ENCODE measurements at places on chromosomes 7 and 10.

DNA sequence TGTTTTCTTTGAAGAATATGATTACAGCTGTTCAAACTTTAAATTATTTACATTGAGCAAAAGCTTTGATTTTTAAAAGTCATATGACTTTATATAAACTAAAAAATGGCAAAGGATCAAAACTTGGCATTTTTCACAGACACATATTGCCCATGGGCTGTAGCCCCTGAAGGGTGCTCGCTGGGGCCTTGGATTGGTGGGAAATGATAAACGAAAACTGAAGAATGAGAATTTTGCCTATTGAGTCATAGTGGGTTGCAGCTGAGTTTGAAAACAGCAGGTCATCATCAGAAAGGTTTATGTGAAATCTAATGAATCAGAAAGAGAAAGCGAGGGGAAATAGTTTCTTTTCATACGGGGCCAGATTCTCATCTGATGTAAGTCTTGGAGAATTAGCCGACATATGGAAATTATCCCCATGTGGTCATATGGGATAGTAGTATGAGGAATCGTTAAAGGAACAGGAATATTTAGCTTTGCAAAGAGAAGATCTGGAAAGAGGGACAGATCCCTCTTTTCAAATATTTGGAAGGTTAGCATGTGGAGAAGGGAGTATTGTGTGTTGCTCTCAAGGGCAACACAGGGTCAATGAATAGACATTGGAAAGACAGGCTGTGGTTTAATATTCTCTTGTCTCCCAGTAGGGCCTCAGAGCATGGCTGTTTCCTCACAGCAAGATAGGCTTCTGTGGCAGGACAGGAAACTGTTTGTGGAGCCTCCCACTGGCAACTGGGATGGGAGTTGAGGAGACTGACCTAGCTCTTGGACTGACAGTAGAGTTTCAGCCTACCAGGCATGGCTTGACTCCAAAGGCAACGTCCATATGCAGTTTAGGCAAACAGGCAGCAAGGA is 119.0 kb downstream of the FZD1 start:
- DNase-seq, result no peak

DNA sequence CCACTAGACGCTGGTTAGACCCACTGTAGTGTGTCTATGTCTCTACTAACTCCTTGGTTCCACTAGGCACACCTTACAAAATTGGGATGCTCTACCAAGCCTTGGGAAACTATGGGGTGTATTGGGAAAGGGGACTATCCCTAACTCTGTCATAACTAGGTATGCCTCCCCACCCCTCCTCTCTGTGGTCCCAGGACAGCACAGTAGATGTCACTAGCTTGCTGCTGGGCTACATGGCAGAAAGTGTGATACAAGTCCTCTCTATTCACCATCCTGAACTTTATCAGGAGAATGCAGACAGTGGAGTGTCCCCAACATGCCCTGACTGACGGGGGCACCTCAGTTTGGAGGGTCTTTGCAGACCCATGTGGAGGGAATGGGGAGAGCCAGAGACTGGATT is 30.3 kb upstream of the TMEM273 start:
- no peak for DNase-seq

GRCh38 chr7:50832744-50833143 is 50.0 kb upstream of the GRB10 start:
- no peak for DNase-seq

DNA sequence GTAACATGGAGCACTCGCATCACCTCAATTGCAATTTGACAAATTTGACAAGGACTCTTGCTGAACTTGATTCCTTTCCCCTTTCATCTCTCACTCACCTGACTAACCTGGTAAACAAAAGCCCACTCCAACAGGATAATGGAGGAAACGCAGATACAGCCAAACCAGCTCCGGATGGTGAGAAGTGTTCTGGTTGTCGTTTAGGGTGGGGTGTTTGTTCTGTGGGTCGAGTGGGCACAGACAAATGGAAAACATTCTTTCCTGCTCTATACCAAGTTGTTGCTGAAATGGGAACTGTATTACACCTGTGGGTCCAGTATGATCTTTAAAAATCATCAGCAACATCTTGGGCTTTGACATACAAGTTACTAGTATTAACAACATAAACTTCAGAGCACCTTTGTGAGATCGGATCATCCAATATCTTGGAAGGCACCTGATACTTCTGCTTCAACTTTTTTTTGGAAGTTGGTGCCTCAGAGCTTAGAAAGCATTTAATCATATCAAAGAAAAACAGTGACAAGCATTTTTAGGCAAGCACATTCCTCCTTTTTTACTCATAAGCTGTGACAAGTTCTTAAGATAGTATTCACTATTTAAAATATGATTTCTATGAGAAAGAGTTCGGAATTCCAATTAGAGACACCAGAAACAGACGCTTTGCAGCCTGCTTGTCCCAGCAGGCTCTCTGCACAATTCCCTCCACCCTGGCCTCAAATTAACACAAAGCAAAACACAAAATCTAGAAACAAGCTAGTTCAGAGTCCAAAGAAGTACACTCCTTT is 58.1 kb downstream of the CCDC186 start:
- no peak for DNase-seq

- DNase-seq, result peak; percentile 73
These were observed 42.8 kb downstream of the GRB10 start for GRCh38 chr7:50739744-50740435.

- DNase-seq, result no peak
These were observed 38.8 kb downstream of the DLG5 start for GRCh38 chr10:77887631-77888355.

DNA sequence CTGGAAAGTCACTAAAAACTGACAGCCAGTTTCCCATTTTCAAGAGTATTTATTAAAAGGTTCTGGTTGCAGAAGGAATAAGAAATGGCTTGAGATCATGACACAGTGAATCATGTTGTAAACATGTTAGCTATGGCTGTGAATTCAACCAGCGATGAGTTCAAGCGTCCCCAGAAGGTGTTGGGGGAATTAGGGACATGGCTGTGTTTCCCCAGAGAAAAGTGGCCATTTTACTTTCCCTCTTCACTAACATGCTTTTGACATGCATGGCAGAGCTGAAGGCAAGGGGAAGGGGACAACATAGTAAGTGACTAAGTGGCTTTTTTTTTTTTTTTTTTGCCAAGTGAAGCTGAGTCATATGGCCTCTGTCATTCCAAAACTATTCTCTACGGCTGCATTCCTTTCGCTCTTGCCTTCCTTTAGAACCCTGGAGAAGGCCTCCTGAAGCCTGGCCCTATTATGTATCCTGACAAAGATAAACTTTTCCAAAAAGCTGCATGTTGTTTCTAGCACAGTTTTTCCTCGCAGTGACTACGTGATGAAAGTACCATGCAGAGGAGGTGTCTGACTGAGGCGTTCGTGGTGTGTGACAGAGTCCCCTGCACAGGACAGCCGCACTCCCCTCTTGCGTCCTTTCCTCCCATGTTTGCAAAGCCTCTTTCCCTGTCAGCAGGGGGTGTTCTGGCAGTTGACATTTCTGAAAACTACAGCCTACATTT is 46.9 kb downstream of the EGFR start:
- no peak for DNase-seq

- DNase-seq, result no peak
These were observed 83.1 kb downstream of the FZD1 start for GRCh38 chr7:91347290-91347689.

DNA sequence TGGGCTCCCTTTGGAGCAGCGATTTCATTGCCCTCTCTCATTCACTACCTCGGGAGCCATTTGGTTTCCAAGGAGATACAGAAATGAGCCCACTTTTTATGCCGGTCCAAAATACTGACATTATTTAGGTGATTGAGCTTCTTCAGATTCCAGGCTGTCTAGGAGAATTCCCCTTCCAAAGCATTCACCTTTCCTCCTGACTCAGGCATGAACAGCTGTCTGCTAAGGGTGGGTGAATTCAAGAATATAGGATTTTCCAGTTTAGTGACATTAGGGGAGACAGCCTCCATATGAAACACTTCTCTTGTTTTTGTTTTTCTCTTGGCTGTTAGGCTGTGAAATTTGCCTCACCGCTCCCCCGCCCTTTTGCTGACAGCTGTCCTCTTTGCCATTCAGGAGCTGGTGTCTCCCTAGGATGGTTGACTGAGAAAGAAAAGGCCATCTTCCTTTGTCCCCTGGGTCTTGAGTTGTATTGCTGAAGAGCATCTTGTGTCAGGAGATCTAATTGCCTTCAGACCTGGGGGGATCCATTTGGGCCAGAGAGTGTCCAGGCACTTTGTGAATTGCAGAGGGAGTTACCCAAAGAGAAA is 56.7 kb downstream of the LRRC4 start:
- DNase-seq, result no peak

DNA sequence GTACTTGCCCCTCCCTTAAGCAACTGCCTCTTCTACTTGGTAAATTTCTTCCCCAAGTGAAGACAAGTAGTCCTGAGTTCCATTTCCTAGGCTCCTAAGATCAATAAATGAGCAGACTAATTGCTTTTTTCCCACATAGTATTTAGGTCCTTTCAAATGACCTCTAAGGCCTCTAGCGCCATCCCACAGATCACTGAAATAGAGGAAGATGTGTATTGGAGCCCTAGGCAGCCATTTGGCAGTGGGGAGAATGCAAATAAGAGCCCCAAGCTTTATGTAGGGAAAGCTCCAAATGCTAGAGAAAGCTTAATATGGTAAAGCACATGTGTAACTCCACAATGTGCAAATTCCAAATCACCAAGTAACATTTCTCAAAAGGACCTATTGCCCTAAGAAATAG is 316.5 kb upstream of the PHF14 start:
- DNase-seq, result no peak

GRCh38 chr10:92305133-92306072 is 14.4 kb downstream of the MARCHF5 start:
- no peak for DNase-seq

- DNase-seq, result no peak
These were observed 44.9 kb downstream of the AKR1B15 start for GRCh38 chr7:134593530-134594392.

DNA sequence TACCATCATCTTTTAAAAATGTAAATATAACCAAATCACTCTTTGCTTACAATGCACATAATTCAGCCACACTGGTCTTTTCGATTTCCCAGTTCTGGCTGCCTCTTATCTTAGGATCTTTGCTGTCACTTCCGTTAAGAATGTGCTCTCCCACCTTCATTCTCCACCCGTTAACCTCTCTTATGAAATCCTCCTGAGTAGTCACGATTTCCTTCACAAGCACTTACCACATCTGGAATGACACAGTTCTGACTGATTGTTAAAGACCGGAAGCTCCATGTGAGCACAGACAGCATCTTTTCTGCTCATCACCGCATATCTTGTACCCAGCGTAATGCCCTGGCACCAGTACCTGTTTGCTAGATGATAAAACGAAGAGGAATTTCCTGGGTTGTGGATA is 84.3 kb downstream of the CUL2 start:
- DNase-seq, result no peak

DNA sequence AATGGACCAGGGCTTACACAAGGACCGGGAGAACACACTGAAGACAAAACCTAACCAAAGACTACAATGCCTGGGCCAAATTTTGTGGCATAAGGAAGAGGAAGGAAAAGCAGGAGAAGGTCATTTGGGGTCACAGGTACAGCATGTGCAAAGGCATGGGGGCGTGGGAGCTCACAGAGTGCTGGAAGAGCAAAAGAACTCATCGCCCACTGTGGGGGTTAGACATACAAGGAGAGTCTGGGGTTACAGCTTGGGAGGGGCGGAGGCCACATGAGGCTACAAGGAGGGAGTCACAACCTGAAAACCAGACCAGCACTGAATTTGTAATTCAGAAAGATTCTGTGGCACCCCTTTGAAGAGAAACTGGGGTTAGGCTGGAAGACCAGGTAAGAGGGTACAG is 9.7 kb downstream of the PUS7 start:
- DNase-seq, result no peak

GRCh38 chr10:28681291-28681763 is 4.0 kb downstream of the BAMBI start:
- no peak for DNase-seq

DNA sequence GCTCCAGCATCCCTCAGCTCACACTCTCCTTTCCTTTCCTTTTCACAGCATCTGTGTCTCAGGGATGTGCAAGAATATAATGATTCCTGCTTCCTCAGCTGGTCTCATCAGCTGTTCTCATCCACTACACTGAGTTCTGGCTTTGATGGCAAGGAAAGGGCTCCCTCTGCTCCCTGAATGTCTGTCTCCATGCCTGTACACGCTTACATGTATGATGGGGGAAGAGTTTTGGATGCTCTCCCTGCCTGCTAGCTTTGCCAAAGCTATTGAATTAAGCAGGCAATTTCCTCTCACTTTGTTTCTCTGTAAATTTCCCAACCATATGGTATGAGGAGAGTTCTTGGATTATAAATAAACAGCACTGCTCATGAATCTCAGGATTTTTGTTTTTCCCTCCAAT is 254.5 kb downstream of the SORCS3 start:
- no peak for DNase-seq

GRCh38 chr10:75105576-75106197 is 5.8 kb upstream of the SAMD8 start:
- DNase-seq, result no peak

- no peak for DNase-seq
These were observed 22.3 kb upstream of the TSPAN33 start for GRCh38 chr7:129122078-129122750.

GRCh38 chr7:50261593-50261992 is 42.9 kb upstream of the IKZF1 start:
- DNase-seq, result no peak

DNA sequence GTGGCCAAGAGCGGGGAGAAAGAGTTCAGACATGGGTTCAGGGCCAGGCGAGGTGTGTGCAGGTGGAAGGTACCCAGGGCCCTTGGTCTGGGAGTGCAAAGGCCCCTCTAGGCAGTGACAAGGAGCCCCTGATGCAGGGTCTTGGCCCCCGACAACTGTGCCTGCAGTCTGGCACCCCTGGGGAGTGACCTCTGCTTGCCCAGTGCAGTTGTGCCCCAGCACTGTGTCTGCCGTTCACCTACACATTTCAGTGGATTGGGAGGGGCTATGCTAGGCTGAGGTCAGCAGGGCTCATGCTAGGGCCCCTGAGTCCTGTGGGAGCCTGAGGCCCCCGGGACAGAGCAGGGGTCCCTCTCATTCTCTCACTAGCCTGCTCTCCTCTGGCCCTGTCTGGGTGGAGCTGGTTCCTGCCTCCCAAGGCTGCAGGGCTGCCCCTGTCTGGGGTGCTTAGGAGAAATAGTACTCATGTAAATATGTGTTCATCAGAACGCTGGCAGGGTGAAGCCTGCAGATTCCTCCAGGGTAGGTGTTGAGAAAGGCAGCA is 550.4 kb downstream of the TCERG1L start:
- no peak for DNase-seq

DNA sequence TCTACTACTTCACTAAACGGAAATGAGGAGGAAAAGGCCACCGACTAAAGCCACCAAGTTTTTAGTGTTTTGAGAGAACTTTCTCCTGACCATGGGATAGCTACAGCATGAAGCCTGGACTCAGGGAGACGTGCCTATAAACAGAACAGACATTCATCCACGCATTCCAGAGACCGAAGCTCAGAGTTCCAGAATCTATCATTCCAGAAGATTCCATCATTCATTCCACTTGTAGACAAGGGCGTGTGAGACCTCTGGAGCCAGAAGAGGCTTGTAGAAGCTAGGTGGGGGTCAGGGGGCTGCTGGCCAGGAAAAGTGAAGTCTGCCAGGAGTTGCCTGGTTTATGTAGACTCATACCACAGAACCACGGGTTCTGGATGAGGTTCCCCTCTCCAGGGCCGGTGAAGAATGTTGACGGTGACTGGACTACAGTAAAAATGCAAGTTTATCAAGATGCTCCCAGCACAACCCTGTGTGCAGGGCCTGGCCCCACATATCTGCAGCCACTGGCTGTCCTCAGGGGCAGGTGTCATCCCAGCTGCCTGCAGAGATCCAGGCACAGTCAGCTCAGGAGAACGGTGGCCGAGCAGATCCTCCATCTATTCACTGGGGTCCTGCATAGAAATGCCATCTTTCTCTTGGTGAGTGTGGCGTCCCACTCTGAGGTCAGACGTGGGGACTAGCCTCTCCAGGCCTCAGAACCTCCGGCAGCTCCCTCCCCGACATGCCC is 215.7 kb downstream of the USP6NL start:
- DNase-seq, result no peak

Data from T-helper 1 cell (primary cell).